Neural progenitor cell (in vitro differentiated cells): ENCODE measurements at places on chromosomes 11 and 22.

DNA sequence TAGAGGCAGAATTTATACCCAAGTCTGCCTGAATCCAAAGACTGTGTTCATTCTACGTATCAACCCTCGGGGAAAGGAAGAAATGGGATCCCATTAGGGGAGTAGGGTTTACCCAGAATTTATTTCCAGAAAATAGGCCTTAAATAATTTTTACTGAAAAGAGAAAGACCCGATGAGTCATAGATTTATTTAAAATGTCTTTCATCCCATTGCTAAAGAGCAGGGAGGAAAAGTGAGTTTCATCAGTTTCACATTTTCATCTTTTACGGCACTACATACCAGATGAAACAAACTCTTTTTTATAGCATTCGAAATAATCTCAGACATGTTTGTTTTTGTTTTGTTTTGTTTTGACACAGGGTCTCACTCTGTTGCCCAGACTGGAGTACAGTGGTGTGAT is 31.3 kb downstream of the SLC1A2 start:
- H3K36me3 ChIP-seq, result no peaks in the 10 kb centered on the region
- no peaks in the 10 kb centered on the region for H3K4me1 ChIP-seq
- no peak overlapping the region for H3K27ac ChIP-seq
- no peak overlapping the region for H3K4me3 ChIP-seq

DNA sequence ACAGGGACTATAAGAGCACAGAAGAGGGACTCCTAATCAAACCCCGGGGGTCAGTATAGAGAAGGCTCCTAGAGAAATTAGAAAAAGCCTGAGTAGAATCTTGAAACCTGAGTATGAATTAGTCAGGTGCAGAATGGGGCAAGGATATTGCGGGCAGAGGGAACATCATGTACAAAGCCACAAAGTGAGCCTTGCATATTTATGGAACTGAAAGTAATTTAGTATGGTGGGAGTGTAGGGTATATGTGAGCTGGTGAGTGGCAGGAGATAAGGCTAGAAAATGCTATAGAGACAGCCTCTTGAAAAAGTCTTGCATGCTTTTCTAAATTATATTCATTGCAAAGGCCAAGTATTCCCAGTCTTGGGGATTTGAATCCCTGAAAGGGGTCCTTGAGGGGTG is 93.7 kb downstream of the STIM1 start:
- H3K27ac ChIP-seq, result no peak overlapping the region
- DNase-seq, result no peak
- H3K4me3 ChIP-seq, result no peak overlapping the region
- no peaks in the 10 kb centered on the region for H3K36me3 ChIP-seq

GRCh38 chr22:23525510-23525909 is 54.6 kb downstream of the IGLL1 start:
- no peak for DNase-seq
- no peak overlapping the region for H3K27ac ChIP-seq
- H3K4me1 ChIP-seq, result peaks cover 19% of the 10 kb centered on the region
- H3K4me3 ChIP-seq, result no peak overlapping the region

DNA sequence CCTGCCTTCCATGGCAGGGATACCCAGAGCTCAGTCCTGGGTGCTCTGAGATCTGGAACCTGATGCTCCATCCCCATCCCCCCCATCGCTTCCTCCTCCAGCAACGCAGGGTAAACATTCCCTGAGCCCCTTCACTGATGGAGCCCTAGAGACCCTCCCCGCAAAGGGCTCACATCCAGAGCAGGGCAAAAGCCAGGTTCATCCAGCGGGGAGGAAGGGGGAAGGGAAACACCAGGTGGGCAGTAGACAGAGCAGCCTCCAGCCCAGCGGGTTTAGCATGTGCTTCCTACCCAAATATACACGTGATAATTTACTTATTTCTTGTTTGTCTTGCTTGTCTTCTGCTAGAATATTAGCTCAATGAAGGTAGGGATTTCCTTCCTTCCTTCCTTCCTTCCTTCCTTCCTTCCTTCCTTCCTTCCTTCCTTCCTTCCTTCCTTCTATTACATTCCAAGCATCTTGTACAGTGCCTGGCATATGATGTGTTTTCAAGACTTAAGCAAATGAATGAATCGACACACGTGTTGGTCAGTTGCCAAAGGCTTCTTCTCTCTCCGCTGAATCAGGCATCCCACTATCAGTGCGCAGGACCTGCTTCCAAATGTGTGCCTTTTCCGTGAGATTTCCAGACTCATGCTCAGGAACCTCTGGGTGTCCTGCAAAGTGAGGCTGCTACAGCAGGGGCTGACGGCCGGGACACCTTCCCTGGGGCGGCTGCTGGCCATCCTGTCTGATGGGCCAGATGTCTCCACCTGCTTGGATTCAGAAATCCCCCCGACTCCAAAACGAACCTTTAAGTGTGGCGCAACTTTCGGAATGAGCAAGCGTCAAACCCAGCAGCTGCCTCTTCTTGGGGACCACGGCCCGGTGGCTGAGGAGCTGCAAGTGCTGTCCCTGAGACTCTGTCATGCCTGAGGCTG is 955.1 kb downstream of the BRD1 start:
- H3K4me1 ChIP-seq, result peaks cover 10% of the 10 kb centered on the region
- no peak overlapping the region for H3K27ac ChIP-seq
- no peaks in the 10 kb centered on the region for H3K27me3 ChIP-seq
- H3K36me3 ChIP-seq, result no peaks in the 10 kb centered on the region
- DNase-seq, result no peak

- no peak overlapping the region for H3K27ac ChIP-seq
- no peaks in the 10 kb centered on the region for H3K27me3 ChIP-seq
- no peak overlapping the region for H3K4me3 ChIP-seq
- no peaks in the 10 kb centered on the region for H3K4me1 ChIP-seq
- no peaks in the 10 kb centered on the region for H3K36me3 ChIP-seq
Observed at GRCh38 chr11:68666849-68667248, 17.5 kb upstream of the GAL start.

- peak; percentile 34 for DNase-seq
- no peaks in the 10 kb centered on the region for H3K36me3 ChIP-seq
- no peak overlapping the region for H3K4me3 ChIP-seq
- H3K27me3 ChIP-seq, result no peaks in the 10 kb centered on the region
- H3K4me1 ChIP-seq, result peaks cover 18% of the 10 kb centered on the region
Observed at GRCh38 chr11:105790840-105791239, 181.0 kb downstream of the GRIA4 start.

DNA sequence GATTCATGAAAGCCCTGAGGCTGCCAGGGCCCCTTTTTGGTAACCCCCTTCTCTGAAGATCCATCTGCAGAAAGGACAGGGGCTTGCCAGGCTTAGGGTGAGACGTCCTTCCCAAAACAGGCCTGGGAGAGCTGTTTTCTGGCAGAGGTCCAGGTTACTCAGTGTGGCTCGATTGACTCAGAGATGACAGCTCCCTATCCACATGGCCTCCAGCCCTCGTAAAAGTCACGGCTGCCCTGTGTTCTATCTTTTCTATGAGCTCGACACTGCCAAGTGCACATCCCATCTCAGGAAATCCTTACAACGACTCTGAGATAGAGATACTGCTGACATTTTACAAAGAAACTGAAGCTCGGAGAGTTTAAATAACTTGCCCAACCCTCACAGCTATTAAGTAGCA is 20.4 kb downstream of the ADAMTS8 start:
- no peak overlapping the region for H3K27ac ChIP-seq
- no peak for DNase-seq
- H3K4me3 ChIP-seq, result no peak overlapping the region

DNA sequence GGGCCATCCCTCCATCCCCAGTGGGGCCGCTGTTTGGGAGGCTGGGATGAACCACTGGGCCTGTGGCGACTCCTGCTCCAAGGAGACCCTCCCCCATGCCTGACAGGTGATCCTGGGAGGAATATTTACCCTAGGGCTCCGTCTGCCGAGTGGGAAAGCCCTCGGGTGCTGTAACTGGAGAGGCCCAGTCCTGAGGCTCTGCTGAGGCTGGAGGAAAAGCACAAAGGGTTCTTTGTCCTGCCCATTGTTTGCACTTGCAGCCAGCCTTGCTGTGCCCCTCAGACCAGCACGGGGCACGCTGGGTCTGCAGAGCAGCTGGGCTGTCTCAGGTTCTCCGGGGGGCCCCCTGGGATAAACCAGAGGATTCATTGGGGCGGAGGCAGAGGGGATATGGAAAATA is 321.1 kb downstream of the MN1 start:
- DNase-seq, result peak; percentile 93
- peak overlapping the region; percentile 33 for H3K27ac ChIP-seq
- no peak overlapping the region for H3K4me3 ChIP-seq
- peaks cover 47% of the 10 kb centered on the region for H3K4me1 ChIP-seq
- H3K36me3 ChIP-seq, result no peaks in the 10 kb centered on the region

DNA sequence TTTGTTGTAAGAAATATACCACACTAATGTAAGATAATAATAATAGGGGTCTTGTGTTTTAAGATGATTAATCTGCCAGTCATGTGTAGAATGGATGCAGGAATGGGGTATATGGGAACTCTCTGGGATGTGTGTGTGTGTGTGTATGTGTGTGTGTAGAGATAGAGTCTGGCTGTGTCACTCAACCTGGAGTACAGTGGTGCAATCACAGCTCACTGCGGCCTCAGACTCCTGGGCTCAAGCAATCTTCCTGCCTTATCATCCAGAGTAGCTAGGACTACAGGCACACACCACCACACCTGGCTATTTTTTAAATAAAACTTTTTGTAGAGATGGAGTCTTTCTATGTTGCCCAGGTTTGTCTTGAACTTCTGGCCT is 11.5 kb upstream of the PANX1 start:
- H3K27me3 ChIP-seq, result no peaks in the 10 kb centered on the region
- no peak overlapping the region for H3K27ac ChIP-seq

- no peak for DNase-seq
- H3K36me3 ChIP-seq, result no peaks in the 10 kb centered on the region
- no peak overlapping the region for H3K27ac ChIP-seq
- no peaks in the 10 kb centered on the region for H3K27me3 ChIP-seq
- H3K4me3 ChIP-seq, result no peak overlapping the region
Observed at GRCh38 chr11:88064097-88064705, 111.0 kb downstream of the RAB38 start.

GRCh38 chr11:115169251-115169650 is 335.0 kb downstream of the CADM1 start:
- no peak overlapping the region for H3K4me3 ChIP-seq
- no peak overlapping the region for H3K27ac ChIP-seq
- no peaks in the 10 kb centered on the region for H3K27me3 ChIP-seq
- H3K4me1 ChIP-seq, result no peaks in the 10 kb centered on the region
- H3K36me3 ChIP-seq, result no peaks in the 10 kb centered on the region
- DNase-seq, result no peak

- no peaks in the 10 kb centered on the region for H3K36me3 ChIP-seq
- no peaks in the 10 kb centered on the region for H3K27me3 ChIP-seq
- H3K4me3 ChIP-seq, result no peak overlapping the region
- no peak overlapping the region for H3K27ac ChIP-seq
- no peaks in the 10 kb centered on the region for H3K4me1 ChIP-seq
- no peak for DNase-seq
Observed at GRCh38 chr11:123797114-123797513, 9.0 kb downstream of the OR6M1 start.

- H3K27me3 ChIP-seq, result no peaks in the 10 kb centered on the region
- no peak overlapping the region for H3K4me3 ChIP-seq
- H3K36me3 ChIP-seq, result no peaks in the 10 kb centered on the region
- H3K4me1 ChIP-seq, result peaks cover 28% of the 10 kb centered on the region
- peak; percentile 58 for DNase-seq
Observed at GRCh38 chr11:112797648-112798293, 163.4 kb upstream of the NCAM1 start.

DNA sequence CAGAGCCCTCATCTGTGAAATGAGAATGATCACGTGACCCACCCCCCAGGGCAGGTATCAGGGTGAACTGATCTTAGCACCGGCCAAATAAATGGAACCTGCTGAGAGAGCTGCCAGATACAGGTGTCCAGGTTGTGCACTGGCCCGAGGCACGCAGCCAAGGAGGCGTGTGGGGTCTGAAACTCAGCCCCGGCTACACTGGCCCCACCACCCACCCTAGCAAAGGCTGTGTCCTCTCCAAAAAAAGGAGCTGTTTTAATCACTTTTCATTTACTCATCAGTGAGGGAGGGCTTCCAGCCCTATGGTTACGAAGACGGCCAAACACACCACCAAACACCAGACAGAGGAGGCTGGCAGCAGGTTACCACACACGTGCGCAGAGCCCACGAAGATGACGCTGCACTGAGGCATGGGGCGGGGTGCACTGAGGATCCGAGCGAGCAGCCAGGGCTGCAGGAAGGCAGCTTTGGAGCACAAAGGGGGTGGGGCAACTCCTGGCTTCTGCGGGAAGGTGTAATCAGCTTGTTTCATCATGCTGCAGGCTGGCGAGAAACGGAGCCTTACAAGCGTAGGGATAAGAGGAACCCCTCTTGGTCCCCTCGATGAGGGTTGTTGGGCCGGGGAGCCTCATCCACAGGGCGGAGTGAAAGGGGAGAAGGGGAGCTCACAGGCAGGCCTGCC is 19.5 kb upstream of the SLC22A12 start:
- no peak overlapping the region for H3K4me3 ChIP-seq
- H3K27ac ChIP-seq, result no peak overlapping the region
- H3K4me1 ChIP-seq, result peaks cover 23% of the 10 kb centered on the region
- H3K36me3 ChIP-seq, result no peaks in the 10 kb centered on the region
- peak; percentile 46 for DNase-seq

DNA sequence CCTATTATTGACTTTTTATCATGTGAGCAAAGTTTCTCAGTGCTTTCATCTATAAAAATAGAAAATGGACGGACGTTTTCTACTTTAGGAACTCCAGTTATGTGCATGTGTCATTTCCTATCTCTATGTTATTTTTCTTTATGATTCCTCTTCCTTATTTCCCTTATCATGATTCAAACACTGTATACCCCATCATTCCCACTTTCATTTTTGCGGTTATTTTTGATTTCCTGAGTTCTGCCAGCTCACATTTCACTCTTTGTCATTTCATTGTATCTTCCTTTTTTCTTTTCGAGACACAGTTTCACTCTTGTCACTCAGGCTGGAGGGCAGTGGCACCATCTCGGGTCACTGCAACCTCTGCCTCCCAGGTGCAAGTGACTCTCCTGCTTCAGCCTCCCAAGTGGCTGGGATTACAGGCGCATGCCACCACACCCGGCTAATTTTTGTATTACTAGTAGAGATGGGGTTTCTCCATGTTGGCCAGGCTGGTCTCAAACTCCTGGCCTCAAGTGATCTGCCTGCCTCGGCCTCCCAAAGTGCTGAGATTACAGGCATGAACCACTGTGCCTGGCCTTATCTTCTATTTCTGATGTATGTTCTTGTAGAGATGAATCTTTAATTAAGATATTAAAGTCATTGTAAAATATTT is 21.5 kb downstream of the C11orf58 start:
- H3K4me1 ChIP-seq, result no peaks in the 10 kb centered on the region
- H3K27me3 ChIP-seq, result no peaks in the 10 kb centered on the region
- peaks cover 1% of the 10 kb centered on the region for H3K36me3 ChIP-seq

DNA sequence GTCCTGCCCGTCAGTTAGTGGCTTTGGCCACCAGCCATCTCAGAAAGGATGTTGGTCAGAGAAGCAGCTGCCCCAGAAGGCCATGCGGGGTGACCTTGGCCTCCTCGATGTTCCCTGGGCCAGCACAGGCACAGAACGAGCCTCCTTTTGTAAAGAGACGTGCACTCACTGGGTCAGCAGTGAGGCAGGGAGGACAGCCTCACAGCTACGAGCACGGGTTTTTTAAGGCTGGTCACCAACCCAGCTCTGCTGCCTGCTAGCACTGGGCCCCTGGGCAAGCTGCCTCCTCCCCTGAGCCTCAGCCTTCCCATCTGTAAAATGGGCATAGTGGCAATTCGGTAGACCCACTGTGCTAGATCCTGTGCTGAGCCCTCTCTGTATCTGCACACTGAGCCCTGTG is 10.8 kb downstream of the IGLL1 start:
- DNase-seq, result no peak
- no peak overlapping the region for H3K4me3 ChIP-seq
- H3K27ac ChIP-seq, result no peak overlapping the region
- H3K4me1 ChIP-seq, result peaks cover 3% of the 10 kb centered on the region
